ENCODE measurements at places on chromosomes 1 and 21.

DNA sequence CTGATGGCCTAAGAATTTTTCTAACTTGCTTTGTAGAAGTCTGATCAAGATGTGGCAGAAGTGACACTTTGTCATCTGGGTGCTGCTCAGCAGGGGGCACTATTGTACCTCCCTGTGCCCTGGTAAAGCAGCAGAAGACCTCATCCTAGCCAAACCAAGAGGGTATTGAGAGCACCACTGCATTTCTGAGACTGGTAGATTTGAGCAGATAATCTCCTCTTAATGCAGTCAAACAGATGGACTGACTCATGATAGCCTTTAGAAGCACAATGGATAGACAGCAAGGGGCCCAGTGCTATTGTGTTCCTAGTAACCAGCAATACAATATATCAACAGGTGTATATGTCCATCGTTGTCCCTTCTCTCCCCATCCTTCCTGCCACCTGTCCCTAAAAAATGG, 5.7 kb downstream of the TPM3 start:
- peak; percentile 30 for DNase-seq

- no peak for DNase-seq
These were observed 152.3 kb downstream of the PCNX2 start for GRCh38 chr1:233143241-233143640.

- no peak for DNase-seq
These were observed 25.8 kb downstream of the COL18A1 start for GRCh38 chr21:45430521-45431501.

GRCh38 chr1:51986718-51987117, 3.8 kb downstream of the RAB3B start:
- no peak for DNase-seq

- DNase-seq, result no peak
These were observed 102.4 kb upstream of the ZNF281 start for GRCh38 chr1:200512191-200512590.

GRCh38 chr1:40232444-40232843, 15.3 kb upstream of the TMCO2 start:
- no peak for DNase-seq

- no peak for DNase-seq
These were observed 165.3 kb upstream of the SYT6 start for GRCh38 chr1:114318961-114319360.

- DNase-seq, result no peak
These were observed 4.4 kb downstream of the CDC42 start for GRCh38 chr1:22056936-22057335.

DNA sequence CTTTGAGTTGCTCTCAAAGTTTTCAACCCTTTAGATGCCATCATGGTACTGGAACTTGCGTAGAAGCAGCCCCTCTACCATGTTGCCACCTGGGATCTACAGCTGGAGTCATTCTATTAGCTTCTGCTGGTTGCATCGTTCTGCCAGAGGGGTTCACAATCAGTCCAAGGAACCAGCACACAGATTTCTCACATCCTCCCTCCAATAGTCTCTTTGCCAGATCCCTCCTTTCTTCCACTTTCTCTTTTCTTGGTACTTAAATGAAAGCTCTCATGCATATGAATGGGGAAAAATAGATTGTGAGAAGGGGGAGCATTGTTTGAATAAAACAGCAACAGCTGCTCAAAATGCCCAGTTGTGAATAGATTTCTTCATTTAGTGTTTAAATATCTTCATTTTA, 4.2 kb upstream of the C8A start:
- DNase-seq, result no peak

GRCh38 chr1:59672851-59673572, 141.7 kb upstream of the HOOK1 start:
- peak; percentile 5 for DNase-seq

DNA sequence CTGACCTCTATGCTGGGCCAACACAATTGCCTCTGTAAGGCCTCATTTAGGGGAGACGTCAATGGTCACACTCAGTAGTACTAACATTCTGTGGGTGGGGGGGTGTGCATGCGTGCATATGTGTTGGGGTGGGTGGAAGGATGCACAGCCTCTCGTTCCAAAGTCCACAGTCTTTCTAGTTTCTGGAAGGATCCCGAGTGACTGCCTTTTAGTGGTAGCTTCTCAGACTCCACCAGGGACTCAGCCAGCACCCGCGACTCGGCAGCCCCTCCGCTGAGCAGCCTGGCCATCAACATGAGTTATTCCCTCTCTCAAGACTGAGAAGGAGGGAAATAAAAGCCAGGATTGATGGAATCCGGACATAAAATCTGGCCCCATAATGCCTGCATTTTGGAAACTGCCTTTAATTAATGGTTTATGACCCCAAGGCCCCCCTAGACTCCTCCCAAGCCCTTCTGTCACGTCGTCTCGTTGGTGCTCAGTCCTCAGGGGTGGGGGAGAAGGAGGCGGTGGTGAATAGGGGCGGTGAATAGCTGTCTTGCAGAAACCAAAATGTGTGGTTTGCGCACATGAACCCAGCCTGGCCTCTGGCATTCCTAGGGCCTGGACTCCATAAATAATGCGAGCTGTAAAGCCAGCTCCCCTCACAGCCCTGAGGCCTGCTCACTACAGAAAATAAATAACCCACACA, 65.1 kb upstream of the TMEM51 start:
- DNase-seq, result no peak

Measured in LoVo (cell line).